ENCODE measurements at places on chromosomes 3 and 15.

DNA sequence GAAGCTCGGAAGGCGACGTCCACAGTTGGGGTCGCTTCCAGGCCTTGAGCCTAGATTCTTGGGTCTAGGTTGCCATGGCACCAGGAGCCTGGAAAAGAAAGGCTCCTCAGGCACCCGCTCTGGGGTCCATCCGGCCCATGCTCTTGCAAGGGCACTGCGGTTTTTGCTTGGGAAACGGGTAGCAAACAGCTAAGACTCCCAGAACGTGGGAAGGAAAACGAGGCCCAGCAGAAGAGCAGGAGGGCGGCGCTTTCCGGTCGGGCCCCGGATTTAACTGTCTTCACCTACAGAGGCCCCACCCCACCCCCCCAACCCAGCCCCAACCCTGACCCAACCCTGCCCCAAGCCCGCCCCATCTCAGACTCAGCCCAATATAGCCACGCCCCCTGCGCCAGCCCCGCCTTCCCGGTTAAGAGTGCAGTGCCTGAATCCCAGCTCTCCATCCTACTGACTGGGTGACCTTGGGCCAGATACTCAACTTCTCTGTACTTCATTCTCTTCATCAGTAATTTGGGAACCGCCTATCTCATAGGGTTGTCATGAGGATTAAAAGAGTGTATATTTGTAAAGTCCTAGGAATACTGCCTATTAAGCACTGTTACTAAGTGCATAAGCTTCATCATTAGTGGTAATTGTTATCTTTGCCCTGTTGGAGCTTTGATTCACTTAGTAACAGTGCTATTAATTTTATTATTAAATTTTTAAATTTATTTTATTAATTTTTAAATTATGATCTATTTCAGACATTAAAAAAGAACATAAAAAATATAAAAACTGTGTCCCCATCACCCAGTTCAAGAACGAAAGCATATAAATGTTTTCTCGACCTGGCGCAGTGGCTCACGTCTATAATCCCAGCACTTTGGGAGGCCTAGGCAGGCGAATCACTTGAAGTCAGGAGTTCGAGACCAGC, 28.4 kb upstream of the SMAD6 start:
- peak; percentile 40 for DNase-seq

DNA sequence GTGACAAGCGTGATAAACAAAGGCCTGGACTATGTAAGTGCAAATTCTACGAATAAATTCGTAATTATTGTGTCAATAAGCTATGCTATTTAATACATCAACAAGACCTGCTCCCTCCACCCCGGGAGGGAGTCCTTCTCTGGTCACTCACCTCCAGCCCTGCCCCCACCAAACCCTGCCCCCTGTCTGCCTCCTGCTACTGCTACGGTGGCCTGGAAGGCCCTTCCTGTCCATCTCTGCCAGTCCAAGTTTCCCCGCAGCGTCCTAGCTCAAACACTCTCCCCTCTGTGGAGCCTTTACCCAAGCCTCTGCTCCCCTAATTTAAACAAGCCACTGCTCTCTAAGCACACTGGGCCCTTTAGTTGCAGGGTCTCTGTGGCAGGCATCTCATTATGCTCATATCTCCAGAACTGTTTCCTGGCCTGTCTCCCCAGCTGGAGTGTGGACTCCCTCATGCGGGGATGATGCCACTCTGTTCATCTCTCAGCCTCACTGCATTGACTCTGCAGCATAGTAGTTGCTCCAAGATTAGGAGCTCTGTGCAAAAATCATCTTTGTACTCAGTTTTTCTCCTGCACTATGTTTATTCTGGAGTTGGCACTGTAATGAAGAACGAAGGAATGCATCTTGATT, 241.2 kb downstream of the NTRK3 start:
- DNase-seq, result no peak

- peak; percentile 14 for DNase-seq
These were observed 4.8 kb downstream of the SACM1L start for GRCh38 chr3:45693941-45694521.

DNA sequence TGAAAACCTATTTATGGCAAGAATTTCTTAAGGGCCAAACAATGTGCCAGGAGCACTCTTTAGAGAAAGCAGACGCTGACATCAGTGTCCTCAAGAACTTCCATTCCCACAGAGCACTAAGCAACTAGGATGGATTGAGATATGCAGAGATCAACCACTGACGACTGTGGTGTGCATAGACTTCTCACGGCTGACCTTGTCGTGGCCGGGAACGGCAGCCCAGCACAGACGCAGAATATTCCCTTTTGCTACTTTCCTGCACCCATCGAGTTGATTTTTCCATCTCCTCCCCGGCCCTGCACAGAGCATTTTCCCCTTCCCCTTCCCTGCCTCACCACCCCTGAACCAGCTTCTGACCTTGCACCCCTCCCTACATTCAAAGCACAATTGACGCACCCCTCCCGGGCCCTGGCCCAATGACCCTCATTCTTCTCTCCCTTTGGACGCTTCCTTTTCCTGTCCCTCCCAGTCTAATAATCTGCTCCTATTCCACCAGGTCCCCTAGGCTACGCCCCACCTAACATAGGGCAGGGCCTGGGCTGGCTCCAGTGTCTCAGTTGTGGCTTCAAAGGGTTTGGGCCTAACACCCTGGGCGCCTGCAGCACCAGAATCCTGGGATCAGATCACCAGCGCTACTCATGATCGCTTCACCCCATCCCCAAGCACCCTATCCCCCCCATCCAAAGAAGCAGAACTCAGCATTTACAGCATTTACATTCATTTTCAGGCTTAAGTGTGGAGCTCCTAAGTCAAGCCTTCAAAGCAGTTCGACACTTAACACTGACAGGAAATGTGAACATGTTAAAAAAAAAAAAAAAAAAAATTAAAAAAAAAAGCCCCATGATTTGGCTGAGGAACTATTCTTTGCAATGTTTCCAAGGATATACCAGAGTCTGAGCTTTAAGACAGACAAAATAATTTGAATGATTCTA, 151.2 kb downstream of the FOXP1 start:
- no peak for DNase-seq

GRCh38 chr3:44890258-44890657, 15.8 kb downstream of the TGM4 start:
- no peak for DNase-seq

GRCh38 chr15:41564286-41564959, 5.4 kb downstream of the TYRO3 start:
- no peak for DNase-seq

DNA sequence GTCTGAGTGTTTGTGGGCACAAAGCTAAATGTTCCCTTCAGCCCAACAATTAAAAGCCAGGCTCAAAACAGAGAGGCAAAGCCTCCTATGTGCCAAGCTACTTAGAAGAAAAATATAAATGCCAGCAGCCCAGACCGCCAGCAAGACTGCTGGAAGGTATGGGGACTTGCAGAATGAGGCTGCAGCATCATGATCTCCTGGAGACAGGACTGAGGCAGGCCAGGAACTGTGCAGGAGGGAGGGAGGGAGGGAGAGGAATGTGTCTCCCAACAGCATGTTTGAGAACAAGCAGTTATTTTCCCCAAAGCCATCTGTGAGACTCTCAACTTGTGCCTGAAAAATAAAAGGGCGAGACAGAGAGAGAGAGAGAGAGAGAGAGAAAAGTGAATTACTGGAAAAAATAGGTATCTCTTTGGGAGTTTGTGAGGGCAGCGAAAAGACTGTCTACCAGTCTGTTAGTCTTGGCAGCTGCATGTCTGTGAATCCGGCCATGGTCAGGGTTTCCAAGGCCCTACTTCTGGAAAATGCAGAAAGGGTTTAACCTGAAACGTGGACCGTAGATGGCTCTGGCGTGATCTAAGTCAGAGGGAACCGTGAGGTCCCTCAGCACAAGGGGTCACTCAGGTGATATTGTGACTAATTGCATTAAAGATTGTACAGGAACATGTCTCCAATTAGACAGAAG, 139.7 kb upstream of the COL8A1 start:
- DNase-seq, result no peak

GRCh38 chr15:79736435-79737000, 160.3 kb downstream of the MTHFS start:
- DNase-seq, result no peak

DNA sequence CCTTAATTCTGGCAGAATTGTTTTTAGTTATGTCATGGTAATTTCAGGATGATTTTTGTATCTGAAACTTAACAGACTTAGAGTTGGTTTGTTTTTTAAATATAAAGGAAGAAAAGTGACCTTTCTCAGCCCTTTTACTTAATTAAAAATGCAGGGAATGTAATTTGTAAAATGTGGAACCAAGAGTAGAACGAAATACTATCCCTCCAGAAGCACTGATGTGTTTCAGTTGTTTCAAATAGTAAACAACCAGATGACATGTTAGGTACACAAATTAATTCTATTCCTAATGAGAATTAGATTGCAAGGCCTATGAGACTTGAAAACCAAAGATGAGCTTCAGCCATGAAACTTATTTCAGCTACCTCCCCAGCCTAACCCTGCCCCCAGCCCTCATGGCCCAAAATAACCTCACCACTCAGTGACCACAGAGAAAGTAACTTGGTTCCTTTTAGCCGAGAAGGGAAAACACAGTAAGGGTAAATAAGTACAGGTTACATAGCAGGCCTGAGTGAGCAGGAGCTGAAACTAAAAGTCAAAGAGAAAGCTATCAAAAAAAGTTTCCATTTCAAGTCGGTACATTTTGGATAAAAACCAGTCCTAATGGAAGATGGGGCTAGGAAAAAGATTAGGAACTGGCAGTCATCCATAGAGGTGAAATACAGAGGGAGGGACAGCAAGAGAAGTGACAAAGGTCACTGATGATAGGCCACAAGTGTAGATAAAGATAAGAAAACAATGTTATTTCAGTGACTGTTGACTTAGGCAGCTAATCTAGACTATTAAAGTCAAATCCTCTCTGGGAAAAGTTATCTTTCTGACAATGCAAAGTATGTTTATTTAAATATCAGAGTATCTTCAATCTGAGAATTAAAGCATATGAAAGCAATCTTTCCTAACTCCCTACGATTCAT, 23.2 kb downstream of the SENP8 start:
- DNase-seq, result no peak

DNA sequence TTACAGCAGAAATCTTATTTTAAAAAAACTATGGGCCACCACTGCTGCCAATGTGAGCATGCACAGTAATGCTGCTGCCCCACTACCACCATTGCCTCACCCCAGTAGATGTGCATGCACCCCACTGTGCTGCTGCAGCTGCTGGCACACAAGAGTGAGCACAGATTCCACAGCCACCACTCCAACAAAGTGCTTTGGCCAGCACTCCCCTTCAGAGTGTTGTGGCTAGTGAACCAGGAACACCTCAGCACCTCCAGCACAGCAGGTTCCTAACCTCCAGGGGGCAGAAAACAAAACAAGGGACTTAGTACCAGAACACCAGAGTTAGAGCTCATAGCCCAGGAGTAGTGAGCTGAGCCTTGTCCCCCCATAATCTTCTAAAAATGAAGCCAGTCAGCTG, 629.6 kb downstream of the PYDC2 start:
- no peak for DNase-seq

GRCh38 chr3:14879211-14879874, 60.6 kb downstream of the FGD5 start:
- no peak for DNase-seq

DNA sequence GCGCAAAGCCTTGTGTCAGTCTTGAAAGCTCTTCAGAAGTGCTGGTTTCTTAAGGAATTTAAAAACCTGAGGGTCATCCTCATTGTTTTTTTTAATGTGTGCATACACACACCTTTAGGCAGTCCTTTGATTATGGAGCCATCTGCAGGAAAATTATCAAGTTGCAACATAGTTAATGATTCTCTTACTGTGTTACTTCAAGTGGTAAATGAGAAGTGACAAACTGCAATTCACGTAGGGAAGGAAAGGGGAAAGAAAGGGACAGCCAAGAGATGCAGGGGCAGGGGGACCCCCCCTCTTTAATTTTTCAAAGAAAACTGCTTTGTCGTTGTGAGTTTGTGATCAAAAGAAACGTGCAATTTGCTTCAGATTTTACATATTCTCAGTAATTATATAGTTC, 162.4 kb upstream of the CGNL1 start:
- no peak for DNase-seq

DNA sequence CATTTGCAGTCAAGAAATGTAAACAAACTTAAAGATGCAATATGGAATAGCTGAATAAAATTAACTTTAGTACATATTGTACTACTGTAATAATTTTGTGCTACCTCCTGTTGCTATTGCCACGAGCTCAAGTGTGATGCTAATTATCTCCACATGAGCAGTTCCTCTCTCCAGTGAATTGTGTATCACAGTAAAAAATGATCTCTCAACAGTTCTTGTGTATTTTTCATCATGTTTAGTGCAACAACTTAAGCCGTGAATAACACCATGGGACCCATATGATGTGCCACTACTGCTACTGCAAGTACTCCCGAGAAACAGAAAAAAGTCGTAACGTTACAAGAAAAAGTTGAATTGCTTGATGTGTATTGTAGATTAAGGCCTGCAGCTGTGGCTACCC, 12.4 kb downstream of the RIOX2 start:
- DNase-seq, result no peak

DNA sequence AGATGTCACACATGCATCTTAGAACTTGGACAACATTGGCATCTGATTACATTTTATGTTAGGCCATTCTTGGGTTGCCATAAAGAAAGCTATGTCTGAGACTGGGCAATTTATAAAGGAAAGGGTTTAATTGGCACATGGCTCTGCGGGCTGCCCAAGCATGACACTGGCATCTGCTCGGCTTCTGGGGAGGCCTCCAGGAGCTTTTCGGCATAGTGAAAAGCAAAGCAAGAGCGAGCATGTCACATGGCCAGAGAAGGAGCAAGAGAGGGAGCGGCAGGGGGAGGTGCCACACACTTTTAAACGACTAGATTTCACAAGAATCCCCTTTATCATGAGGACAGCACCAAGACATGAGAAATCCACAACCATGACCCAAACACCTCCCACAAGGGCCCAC, 11.3 kb downstream of the RYR3 start:
- DNase-seq, result no peak

DNA sequence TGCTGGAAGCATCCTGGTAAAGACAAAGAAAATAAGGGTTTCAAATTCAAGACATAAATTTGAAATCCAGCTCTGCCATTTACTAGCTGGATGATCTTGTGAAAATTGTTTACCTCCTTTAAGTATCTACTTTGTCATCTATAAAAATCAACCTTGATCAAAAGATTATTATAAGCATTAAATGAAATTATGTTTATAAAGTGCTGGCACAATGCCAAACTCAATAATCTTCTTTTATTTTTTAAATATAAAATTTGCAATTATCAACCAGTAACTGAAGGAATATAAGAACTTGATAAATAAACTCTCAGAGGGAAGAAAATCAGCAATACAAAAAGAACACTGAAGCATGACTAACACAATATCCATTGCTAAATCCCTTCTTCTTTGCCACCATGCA, 25.8 kb downstream of the C3orf33 start:
- no peak for DNase-seq

- no peak for DNase-seq
These were observed 33.6 kb downstream of the MYO5A start for GRCh38 chr15:52495125-52495524.
